Amniotic stem cell (primary cell): ENCODE measurements at places on chromosomes 5 and 9.

GRCh38 chr9:111945216-111945615, 48.6 kb downstream of the UGCG start:
- DNase-seq, result no peak

DNA sequence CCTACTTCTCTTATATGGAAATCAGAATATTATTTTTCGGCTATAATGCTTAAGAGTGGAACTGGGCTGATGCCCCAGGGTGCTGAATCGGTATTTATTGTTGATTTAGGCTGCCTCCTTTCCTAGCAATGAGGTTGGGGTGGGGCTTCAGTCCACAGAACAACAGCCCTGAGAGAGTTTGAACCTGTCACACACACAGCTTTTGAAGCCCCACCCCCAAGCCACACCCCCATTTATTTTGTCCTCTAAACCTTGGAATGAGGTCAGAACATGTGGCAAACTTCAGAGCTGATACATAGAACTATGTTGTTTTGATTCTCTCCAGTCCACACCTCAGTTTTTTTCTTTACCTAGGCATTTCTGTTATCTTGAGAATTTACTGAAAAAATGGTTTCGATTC, 51.7 kb upstream of the CAMK4 start:
- DNase-seq, result no peak

DNA sequence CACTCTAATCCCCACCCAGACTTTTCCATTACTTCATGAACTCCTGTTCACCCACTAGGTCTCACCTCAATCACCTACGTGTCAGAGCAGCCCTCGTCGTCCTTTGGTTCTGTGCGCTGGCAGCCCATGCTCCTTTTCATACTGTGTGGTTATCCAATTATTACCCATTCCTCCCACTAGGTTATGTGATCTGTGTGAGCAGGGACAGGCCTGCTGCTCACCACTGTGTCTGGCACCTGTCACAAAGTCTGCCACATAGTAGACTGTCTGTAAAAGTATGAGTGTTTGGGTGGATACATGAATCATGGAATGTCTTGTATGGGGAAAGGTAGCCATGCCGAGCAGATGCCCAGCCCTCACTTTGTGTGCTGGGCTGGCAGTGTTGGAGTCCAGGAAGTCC, 12.1 kb upstream of the SMAD5 start:
- no peak for DNase-seq

DNA sequence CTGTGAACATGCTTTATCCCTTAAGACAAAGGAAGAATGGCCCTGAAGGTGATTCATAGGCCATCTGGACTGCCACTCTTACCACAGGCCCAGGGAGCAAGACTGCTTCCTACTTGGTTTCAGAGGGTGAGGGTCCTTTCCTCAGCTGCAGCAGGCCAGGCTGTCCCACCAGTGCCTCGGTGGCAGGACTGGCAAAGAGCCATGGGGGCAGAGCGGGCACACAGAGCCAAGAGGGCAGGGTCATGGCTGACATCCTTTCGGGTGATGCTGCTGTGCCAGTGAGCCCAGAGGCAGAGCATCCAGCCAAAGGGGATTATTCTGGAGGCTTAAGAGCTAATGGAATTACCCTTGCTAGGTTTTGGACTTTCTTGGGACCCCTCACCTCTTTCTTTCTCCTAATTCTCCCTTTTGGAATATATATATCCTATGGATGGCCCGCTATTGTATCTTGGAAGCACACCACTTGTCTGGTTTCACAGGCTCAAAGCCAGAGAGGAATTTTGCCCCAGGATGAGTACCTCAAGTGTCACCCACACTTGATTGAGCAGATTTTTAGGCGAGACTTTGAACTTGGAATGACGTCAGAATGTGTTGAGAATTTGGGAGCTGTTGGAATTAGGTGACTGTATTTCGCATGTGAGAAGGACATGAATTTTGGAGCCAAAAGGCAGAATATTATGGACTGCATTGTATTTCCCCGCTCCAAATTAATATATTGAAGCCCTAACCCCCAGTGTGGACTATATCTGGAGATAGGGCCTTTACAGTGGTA, 180.6 kb downstream of the BARX1 start:
- DNase-seq, result no peak

- no peak for DNase-seq
Observed at GRCh38 chr9:133589454-133590227, 19.5 kb downstream of the FAM163B start.

GRCh38 chr5:143159031-143159430, 244.5 kb downstream of the NR3C1 start:
- no peak for DNase-seq

- no peak for DNase-seq
Observed at GRCh38 chr9:80842389-80842788, 847.0 kb downstream of the TLE1 start.

DNA sequence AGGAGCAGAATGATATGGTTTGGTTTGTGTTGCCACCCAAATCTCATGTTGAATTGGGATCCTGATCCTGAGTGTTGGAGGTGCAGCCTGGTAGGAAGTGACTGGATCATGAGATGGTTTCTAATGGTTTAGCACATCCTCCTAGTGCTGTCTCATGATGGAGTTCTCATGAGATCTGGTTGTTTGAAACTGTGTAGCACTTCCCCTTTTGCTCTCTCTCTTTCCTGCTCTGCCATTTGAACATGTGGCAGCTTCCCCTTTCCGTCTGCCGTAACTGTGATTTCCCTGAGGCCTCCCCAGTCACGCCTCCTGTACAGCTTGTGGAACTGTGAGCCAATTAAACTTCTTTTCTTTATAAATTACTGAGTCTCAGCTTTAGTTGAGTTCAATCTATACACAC, 756.8 kb upstream of the CDH6 start:
- no peak for DNase-seq

- no peak for DNase-seq
Observed at GRCh38 chr9:34606905-34607304, 5.0 kb downstream of the RPP25L start.

- no peak for DNase-seq
Observed at GRCh38 chr5:26807231-26808199, 230.9 kb downstream of the CDH9 start.

- no peak for DNase-seq
Observed at GRCh38 chr9:133351526-133351907, 3.5 kb downstream of the RPL7A start.

- DNase-seq, result no peak
Observed at GRCh38 chr5:132481596-132482211, 8.9 kb downstream of the IRF1 start.

DNA sequence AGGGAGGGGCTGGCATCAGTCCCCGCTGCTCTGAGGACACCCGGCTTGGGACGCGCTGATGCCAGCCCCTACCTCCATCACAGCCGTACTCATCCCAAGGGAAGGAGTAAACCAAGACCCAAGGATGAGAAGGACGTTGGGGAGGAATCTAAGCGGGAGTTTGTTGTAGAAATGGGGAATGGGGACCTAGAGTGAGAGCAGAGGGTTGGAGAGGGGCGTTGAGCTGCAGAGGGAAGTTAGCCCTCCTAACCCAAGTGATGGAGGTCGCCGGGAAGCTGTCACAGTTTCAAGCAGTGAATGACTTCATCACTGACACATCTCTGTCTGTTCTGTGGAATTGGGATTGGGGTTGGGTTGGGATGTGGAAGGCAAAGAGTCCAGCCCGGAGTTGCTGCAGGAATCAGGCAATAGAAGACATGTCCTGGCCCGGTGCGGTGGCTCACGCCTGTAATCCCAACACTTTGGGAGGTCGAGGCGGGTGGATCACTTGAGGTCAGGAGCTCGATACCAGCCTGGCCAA, 759 bp upstream of the SUSD1 start:
- no peak for DNase-seq

DNA sequence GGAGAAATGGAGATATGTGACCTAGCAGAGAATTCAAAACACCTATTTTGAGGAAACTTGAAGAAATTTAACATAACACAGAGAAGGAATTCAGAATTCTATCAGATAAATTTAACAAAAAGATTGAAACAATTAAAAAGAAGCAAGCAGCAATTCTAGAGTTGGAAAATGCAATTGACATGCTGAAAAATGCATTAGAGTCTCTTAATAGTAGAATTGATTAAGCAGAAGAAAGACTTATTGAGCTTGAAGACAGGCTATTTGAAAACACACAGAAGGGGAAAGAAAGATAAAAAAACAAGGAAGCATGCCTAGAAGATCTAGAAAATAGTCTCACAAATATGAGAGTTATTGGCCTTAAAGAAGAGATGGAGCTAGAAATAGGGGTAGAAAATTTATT, 87.8 kb upstream of the SLC1A1 start:
- DNase-seq, result no peak

GRCh38 chr5:76610196-76610595, 13.0 kb downstream of the F2RL2 start:
- DNase-seq, result no peak

GRCh38 chr9:104256031-104256695, 162.1 kb downstream of the SMC2 start:
- DNase-seq, result no peak

- no peak for DNase-seq
Observed at GRCh38 chr9:98998441-98999151, 54.9 kb downstream of the COL15A1 start.

DNA sequence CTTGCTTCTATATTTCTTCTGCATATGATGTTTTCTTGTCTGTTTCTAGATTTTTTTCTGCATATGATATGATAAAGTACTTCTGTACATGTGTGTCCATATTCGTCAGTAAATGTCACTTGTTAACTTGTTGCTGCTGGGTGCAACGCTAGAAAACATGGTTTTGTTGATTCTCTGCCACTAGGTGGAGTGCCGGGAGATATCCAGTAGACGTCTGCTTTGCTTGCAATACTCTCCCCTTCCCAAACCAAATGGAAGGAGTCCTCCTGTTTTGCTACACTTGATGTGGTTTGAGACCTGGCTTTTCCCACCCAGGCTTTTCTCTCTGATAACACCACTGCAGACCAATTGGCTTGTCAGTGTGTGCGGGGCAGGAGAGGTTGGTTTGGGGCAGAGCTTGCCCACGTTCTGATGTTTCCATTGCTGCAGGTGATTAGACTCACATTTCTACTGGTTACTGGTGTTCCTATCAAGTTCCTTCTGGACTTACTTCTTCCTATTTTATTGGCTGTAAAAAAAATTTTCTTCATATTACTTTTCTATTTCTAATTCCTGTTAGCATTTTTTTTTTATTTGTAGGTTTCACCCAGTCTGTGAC, 900.0 kb upstream of the CDH10 start:
- DNase-seq, result no peak

DNA sequence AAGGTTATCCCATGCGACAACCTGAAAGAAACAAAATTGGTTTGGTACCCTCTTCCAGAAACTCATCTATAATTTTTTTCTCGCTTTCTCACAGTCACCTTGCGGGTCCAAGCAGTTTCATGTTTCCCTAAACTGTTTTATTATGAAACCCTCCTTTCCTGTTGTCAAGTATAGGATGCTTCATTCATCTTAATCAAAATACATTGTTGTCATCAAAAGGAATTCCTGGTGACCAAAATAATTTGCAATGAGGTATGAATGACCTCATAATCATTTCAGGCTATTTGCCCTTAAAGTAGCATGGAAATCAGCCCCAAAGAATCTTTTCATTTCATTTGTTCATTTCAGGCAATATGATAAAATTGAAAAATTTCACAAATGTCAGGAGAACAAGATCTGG, 503.0 kb downstream of the SPATA31D1 start:
- DNase-seq, result no peak

GRCh38 chr5:169367861-169368260, 66.9 kb upstream of the SLIT3 start:
- no peak for DNase-seq

GRCh38 chr5:151262532-151262931, 9.5 kb downstream of the GM2A start:
- no peak for DNase-seq

GRCh38 chr9:106761493-106761892, 101.5 kb upstream of the ZNF462 start:
- DNase-seq, result no peak

GRCh38 chr5:181229996-181230395, 6.9 kb downstream of the TRIM41 start:
- no peak for DNase-seq

GRCh38 chr9:17272536-17272935, 137.7 kb downstream of the CNTLN start:
- DNase-seq, result no peak

DNA sequence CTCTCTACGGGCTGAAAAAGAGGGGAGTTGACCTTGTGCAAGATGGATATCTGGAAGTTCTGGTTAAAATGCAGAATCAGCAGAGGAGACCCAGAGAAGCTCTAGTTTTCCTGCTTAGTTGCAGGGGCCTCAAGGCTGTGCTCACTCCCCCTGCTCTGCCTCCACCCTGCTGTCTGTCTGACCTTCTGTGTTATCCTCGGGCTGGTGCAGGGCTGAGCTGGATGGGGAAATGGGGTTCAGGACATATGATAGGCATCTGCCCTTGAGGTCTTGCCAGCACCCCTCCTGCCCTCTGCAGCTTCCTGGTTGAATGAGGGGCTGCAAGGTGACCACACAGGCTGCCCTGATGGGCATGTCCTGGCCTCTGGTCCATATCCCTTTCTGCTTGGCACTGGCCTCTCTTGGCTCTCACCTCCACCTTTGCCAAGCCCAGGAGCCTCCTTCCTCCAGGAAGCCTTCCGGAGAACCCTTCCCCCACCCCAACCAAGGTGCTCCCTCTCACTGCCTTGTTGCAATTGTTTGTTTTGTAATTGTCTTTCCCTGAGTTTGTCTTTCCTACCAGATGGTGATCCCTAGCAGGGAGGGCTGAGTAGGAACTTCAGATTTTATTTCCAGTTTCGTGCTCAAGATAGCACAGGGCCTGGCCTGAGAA, 1.3 kb downstream of the TMEM268 start:
- no peak for DNase-seq

DNA sequence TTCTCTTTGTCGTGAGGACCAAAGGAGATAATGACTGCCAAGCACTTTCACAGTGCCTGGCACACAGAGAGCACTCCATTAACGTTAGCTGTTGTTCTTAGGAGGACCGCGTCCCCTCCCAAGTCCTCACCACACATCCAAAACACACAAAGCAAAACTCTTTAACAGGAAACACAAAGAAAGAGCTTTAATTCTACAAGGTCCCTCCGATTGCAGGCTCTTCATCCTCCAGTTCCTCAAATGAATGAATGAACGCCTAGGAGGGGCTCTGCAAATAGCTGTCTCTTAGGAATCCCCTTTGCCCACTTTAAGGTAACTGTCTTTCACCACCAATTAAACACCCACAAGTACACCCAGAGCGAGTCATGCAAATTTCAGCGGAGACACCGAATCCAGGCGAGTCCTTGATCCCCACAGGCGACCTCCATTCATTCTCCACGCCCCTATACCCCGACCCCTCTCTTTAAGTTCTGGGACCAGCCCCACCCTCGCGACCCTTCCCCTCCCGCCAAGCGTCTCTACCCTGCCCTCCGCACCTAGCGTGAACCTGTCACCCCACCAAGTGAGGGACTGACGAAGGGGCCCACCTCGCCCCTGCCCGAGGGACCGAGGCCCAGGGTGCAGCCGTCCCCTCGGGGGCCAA, 644 bp downstream of the TSC1 start:
- no peak for DNase-seq
